Activated T-helper 1 cell treated with anti-CD3 and anti-CD28 coated beads, Interleukin-2, amount 50 U/mL, for 16 hours (primary cell): ENCODE measurements at places on chromosomes 3 and 15.

DNA sequence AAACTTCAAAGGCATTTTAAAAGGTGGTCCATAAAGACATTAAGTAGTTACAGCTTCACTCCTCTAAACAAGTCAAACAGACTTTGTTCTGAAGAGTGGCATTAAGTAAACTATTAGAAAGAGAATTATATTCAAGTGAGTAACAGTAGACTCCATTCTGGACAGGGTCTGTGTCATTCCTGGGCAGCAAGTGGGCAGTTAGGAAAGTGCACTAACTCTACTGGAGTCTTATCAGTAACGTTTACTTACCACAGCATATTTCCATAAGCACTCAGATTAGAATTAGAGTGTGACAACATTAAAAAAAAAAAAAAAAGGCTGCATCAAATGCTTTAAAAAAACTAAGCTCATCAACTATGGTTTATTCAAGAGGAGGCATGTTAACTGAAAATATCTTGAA, 10.6 kb downstream of the UBR1 start:
- DNase-seq: no peak

GRCh38 chr3:184229394-184230080, at the start of gene VWA5B2:
VWA5B2 (plus strand) TSS chr3:184229585; CDS start chr3:184230529, 944 bp downstream.
- DNase-seq: peak; percentile 64

DNA sequence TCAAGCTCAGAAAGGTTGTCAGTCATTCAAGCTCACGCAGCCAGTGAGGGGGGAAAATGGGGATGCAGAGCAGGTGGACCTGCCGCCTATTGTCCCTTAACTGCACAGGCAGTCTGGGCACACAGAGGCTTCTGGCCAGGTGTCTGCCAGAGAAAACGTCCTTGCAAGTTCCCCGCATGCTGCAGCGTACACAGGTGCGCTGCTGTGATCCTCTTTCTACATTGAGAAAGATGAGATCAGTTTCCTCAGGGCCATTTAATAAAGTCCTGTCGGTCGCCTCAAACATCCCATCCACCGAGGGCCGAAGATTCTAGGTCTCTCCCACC, 445 bp upstream of the TSEN2 start:
- no peak for DNase-seq

DNA sequence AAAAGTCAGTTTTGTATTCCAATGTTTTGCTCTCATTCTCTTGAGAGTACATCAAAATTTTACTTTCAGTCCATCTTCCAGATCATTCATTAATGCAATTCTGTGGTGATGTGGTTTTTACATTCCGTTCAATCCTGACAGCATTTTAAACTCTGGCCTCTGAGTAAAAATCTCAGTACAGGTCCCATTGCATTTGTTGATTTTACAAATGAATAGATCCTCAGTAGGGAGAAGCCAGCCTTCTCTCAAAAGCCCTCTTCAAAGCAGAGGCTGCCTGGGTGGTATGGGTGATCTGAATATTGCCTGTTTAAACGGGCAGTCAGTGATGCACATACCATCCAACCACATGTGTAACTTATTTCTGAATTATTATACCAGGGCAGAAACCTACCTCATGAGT, 72.5 kb upstream of the TSC22D2 start:
- DNase-seq: no peak

GRCh38 chr15:35827141-35827540, 281.2 kb upstream of the DPH6 start:
- DNase-seq: no peak

DNA sequence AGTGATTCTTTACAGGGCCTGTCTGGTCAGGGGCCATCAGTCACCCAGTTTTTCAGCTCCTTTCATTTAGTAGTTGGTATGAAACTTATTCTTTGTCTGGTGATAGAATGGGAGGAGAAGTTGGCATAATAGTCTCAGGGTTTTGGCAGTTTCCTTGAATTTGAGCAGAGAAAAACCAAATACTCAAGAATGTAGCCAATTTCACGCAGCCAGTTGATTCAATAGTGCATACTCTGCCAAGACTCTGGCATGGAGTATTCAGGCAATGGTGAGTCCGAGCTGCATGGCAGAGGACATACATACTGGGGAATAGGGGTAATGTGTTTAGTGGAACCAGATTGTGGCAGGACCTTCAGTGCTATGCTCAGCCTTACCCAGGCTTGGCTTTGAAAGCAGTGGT, 118.3 kb downstream of the GALK2 start:
- no peak for DNase-seq

- DNase-seq: no peak
These were observed 4.2 kb upstream of the TMEM41A start for GRCh38 chr3:185502987-185503386.

GRCh38 chr3:167094632-167095031, 285.5 kb downstream of the ZBBX start:
- no peak for DNase-seq

GRCh38 chr15:82647045-82647834, at the start of gene CPEB1:
CPEB1 (minus strand) TSS chr15:82647363; CDS start chr15:82628459, 18,904 bp downstream.
- DNase-seq: no peak

DNA sequence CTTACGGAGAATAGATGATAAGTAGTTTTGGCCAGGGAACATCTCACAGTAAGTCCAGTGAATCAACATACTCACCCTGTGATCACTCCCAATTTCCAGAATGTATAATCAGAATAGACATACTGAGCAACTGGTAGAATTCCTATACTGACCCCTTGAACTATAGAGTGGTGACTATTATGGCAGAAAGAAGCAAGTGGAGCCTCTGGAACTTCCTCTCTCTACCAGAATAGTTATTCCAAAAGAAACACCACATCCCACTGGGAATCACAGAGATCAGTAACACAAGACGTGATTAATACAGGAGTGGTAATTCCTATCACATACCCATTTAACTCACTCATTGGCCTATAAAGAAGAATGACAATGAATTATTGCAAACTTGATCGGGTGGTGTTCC, 50.1 kb upstream of the TRIM42 start:
- DNase-seq: no peak

DNA sequence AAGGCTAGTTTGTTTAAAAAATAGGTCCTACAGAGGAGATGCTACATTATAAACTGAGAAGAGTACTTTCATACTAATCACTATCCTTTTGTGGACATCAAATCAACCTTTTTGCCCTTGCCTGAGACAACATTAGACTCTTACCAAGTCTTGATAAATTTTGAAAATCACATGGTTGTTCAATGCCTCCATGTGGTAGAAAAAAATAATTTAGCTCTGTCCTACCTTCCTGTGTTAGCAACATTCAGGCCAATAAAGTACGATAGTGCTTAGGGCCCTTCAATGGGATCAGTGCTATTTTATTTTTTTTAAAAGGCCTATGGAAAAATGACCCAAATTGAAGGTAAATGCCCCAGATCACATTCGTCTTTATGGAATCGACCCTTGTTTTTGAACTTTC, 5.0 kb upstream of the UBE2E1 start:
- no peak for DNase-seq

- no peak for DNase-seq
These were observed 168.0 kb downstream of the SHOX2 start for GRCh38 chr3:157938154-157938779.

DNA sequence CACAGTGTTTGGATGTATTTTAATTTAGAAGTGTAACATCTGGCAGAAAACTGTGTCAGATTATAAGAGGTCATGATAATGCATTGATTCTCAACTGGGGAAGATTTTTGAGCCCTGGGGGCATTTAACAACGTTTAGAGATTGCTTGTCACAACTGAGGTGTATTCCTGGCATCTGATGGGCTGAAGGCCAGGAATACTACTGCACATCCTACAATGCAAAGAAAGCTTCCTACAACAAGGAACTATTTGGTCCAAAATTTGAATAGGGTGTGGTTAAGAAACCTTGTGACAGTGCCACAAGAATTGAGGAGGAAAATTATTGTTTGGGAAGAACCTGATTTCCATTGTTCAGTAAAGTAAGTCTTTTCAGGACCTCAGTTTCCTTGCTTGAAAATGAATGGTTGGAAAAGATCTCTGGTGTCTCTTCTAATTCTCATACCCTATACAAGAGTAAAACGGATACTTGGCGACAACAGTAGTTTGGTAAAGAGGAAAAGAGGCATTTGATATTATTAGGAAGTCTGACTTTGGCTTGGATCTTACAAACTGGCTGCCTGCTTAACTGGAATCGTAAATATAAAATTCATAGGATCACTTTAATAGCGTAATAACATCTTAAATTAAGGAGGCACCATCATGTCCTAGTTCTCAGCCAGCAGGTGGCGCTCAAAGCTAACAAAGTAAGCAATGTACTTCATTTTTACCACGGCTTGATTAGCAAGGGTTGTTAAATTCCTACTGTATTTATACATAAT, 4.3 kb downstream of the DAZL start:
- peak; percentile 62 for DNase-seq

- DNase-seq: no peak
These were observed 323.7 kb upstream of the AGTR1 start for GRCh38 chr3:148373961-148374360.

GRCh38 chr3:30435861-30436331, 170.5 kb upstream of the TGFBR2 start:
- no peak for DNase-seq

DNA sequence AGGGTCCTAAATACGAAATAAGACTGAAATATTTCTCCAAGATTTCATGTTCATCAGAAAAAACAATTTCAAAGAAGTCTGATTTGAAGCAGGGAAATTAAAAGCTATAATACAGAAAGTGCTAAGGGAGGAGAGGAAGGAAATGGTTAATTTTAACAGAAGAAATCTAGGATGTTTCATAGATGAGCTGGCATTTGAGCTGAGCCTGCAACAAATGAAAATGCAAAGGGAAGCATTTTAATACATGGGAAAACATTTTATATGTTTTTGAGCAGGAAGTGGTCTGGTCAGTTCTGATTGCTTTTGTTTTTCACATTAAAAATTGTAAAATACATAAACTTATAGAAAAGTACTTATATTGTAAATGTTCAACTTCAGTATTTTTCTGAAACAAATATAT, 17.2 kb upstream of the RAP2B start:
- DNase-seq: no peak

- DNase-seq: no peak
These were observed 181.1 kb downstream of the MYRIP start for GRCh38 chr3:39990532-39990931.

DNA sequence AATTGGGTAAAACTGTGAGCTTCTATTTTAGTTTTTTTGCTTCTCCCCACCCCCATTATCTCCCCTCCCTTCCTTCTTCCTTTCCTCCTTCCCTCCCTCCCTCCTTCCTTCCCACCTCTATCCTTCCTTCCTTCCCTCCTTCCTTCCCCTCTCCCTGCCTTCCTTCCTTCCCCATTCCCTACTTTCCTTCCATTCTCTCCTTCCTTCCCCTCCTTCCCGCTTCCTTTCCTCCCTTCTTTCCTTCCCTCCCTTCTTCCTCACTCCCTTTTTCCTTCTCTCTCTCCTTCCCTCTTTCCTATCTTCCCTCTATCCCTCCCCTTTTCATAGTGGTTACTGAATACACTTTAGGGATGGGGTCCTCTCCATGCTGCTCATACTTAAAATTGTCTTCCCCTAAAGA, 40.4 kb upstream of the C3orf22 start:
- DNase-seq: no peak

DNA sequence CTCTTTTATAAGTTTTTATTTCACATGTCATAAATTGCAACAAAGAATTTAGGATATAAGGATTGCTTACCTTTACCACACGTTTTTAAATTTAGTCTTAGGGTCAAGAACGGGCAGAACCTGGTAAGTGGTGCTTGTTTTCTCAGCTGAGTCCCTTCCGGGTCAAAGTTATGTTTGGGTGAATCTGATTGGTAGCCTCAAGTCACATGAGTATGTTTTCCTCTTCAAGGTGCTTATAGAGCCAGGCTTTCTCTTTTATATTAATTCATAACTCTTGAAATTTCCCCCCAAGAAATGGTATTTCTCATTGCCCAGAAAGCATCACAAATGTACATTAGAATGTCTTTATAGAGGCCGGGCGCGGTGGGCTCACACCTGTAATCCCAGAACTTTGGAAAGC, 415.7 kb upstream of the ROBO2 start:
- DNase-seq: no peak
